AG04449 (cell line): ENCODE measurements at places on chromosomes 12 and 14.

GRCh38 chr12:57098546-57098945 is 9.6 kb downstream of the NAB2 start:
- DNase-seq, result no peak

- no peak for DNase-seq
These were observed 99.6 kb upstream of the KRR1 start for GRCh38 chr12:75611041-75611440.

DNA sequence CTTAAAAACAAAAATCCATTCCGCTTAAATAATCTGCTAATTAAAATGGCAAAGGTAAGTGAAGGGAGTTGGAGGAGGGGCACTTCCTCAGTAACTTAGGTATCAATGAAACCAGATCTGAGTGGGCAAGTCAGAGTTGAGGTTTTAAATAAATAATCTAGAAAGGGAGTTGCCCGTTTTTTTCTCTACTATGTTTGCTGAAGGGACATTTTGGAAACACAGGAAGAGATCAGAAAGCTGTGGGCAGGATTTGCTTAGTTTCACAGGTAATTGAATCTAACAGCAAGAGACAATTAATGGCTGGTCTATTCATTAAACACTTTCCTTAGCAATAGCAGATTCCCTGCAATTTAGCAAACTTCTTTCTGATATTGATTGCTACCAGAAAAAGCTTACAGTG is 186.0 kb upstream of the ABCD2 start:
- DNase-seq, result no peak

DNA sequence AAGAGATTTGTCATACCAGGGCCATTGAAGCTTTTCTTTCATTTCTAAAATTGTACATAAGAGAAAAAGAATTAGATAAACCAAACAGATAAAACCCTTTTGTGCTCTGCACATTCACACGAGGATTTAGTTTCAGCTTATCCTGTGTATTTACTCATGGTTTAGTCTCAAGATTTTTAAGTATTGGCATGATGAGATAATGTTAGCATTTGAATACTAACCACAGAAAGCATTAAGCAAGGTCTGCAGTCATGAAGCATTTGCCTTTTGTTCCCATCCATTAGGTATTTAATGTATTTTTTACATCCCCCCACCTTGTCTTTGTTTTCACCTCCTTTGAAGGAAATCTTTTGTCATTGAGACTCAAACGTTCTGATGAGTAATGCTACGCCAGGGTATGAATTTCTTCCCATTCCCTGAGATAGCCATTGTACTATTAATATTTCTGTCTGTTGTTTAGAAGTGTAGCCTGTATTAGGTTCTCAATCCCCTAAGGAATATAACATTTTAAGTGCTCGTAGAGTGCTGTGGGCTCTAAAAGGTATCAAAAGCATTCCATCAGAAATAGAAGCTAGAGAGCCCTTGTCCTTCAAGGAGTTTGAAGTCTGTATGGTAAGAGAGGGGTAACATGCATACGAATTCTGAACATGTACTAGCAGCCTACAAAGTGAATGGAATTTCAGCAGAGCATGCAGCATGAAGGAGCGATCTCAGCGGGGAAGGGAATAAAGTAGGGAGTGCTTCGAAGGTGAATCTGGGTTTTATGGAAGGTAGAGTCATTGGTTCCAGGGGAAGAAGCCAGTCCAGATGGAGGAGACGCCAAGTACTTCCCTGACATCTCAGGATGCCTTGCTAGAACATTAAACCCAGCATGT is 22.3 kb downstream of the CRADD start:
- DNase-seq, result peak; percentile 64

GRCh38 chr12:26870491-26871419 is 37.8 kb upstream of the ITPR2 start:
- DNase-seq, result peak; percentile 10

- DNase-seq, result no peak
These were observed 117.2 kb upstream of the FZD10 start for GRCh38 chr12:130044991-130045621.

GRCh38 chr12:88860851-88861250 is 280.6 kb upstream of the KITLG start:
- DNase-seq, result no peak

DNA sequence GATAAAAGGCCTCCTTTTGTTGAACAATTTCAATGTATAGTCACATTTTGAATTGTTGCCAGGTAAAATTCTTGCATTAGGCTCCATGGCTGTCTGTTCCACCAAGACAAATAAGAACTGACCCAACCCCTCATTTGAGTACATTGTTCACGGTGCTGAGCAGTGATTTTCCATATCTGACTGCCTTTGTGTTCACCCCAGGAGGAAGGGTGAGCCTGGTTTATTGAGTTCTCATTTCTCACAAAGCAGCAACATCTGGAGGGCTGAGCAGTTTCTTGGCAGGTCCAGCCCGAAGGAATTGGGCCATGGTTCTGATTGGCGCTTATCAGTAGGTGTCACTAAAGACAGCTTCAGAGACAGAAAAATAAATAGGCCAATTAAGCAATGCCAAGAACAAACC is 149.1 kb downstream of the BMP4 start:
- no peak for DNase-seq

- DNase-seq, result no peak
These were observed 79.4 kb downstream of the SETD3 start for GRCh38 chr14:99401211-99401610.

DNA sequence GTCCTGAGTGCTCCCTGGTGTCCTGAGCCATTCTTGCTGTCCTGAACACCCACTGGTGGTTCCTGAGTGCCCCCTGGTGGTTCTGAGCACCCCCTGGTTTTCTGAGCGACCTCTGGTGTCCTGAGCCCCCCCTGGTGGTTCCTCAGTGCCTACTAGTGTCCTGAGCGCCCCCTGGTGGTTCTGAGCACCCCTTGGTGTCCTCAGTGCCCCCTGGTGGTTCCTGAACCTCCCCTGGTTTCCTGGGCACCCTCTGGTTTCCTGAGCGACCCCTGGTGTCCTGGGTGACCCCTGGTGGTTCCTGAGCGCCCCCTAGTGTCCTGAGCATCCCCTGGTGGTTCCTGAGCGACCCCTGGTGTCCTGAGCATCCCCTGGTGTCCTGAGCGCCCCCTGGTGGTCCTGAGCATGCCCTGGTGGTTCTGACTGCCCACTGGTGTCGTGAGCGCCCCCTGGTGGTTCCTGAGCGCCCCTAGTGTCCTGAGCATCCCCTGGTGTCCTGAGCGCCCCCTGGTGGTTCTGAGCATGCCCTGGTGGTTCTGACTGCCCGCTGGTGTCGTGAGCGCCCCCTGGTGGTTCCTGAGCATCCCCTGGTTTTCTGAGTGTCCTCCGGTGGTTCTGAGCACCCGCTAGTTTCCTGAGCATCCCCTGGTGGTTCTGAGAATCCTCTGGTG is 473.1 kb downstream of the TMEM121 start:
- no peak for DNase-seq

- DNase-seq, result no peak
These were observed 6.3 kb upstream of the DICER1 start for GRCh38 chr14:95163666-95164065.

DNA sequence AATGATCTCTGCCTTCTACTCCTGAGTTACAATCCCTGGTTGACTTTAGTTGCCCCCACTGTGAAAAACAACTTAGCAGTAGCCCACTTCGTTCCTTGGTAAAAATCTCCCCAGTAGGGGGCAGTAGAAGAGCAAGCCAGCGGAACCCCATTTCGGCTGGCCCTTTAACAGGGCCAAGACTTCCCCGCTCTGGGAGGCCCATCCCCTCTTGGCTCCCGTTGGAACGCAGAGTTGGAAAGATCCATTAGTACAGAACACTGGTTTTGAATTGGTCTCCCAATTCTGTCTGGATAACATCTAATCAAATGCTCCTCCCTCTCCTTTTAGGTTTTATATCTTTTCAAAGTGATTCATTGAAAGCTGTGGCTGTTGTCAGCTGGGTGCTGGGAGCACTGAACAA is 1133.3 kb downstream of the BCL11B start:
- no peak for DNase-seq

DNA sequence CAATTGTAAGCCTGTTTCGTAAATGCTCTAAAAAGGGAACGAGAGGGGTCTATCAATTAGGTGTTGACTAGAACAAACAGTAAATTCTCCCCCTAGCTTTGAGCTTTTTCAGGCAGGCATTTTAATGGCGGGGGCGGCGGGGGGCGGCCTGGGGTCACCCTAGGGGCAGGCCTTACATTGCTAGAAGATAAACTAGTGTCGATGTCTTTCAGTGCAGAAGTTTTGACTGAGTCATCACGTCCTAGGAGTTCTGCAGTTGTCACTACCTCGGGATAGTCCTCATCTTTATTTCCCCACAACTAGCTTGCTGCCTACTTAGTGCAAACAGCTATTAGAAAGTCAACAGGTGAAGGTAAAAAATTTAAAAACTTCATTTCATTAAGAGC is 1.6 kb downstream of the ATP6V1D start:
- DNase-seq, result no peak

DNA sequence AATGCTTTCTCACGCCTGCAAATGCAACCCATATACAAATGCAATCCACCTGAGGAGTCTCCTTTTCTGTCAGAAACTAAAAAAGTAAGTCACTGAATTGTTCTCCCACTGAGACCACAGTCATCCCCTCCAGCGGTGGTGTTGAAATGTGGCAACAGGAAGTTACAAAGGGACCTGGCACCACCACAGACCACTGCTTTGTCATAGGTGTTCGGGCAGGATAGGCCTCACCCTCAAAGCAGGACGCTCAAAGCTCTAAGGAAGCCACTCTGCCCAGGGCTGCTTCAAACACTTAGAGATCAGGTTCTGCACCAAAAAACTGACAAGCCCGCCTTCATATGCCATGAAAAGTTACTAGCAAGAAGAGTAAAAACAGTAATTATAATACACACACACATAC is 11.3 kb downstream of the PHLDA1 start:
- no peak for DNase-seq

GRCh38 chr14:71187633-71188356 is 280.5 kb downstream of the PCNX1 start:
- no peak for DNase-seq

DNA sequence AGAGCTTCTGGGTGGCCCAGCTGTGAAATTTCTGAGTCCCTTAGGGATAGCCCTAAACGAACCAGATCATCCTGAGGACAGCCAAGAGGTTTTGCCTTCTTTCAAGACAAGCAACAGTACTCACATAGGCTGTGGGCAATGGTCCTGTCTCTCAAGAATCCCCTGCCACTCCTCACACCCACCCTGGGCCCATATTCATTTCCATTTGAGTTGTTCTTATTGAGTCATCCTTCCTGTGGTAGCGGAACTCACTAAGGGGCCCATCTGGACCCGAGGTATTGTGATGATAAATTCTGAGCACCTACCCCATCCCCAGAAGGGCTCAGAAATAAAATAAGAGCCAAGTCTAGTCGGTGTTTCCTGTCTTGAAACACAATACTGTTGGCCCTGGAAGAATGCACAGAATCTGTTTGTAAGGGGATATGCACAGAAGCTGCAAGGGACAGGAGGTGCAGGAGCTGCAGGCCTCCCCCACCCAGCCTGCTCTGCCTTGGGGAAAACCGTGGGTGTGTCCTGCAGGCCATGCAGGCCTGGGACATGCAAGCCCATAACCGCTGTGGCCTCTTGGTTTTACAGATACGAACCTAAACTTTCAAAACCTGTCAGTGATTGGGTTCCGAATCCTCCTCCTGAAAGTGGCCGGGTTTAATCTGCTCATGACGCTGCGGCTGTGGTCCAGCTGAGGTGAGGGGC is 38.9 kb downstream of the DAD1 start:
- DNase-seq, result no peak

- DNase-seq, result no peak
These were observed 3.5 kb upstream of the KLC1 start for GRCh38 chr14:103625356-103626095.

DNA sequence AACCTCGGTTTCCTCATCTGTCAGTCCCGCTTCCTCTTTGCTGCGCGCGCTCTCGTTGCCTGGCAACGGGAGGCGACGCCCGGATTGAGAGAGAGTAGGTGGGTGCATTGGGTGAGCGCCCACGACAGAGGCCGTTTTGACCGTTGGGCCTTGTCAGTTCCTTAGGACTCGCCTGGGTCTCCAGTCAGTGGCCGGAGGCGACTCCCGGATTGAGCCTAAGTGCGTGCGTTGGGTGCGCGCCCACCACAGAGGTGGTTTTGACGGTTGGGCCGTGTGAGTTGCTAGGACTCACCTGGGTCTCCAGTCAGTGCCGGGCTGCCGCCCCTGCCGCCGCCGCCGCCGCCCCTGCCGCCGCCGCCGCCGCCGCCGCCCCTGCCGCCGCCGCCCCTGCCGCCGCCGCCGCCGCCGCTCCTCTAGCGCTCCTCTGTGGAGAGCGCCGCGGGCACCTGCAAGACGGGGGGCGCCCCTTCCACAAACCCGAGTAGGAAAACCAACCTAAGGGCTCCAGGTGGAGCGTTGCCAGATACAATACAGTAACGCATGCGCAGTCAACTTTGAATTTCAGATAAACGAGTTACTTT is 37.2 kb downstream of the APOBEC1 start:
- no peak for DNase-seq

DNA sequence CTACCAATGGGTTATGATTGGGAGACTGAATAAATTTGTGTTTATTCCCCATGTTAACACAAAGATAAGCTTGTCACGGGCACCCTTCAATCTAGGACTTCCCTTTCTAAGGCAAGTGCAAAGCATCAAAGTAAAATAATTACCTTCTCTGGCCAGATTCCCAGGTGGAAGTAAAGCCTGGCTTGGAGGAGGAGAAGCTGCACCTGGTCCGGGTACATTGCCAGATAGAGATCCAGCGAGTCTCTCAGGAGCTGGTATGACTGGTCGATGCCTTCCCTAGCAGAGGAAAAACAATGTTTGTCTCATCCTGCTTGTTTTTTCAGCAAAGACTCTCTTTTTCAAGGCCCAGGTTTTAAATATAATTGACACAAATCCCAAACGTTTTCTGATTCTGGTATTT is 24.9 kb downstream of the FBXO21 start:
- DNase-seq, result no peak

DNA sequence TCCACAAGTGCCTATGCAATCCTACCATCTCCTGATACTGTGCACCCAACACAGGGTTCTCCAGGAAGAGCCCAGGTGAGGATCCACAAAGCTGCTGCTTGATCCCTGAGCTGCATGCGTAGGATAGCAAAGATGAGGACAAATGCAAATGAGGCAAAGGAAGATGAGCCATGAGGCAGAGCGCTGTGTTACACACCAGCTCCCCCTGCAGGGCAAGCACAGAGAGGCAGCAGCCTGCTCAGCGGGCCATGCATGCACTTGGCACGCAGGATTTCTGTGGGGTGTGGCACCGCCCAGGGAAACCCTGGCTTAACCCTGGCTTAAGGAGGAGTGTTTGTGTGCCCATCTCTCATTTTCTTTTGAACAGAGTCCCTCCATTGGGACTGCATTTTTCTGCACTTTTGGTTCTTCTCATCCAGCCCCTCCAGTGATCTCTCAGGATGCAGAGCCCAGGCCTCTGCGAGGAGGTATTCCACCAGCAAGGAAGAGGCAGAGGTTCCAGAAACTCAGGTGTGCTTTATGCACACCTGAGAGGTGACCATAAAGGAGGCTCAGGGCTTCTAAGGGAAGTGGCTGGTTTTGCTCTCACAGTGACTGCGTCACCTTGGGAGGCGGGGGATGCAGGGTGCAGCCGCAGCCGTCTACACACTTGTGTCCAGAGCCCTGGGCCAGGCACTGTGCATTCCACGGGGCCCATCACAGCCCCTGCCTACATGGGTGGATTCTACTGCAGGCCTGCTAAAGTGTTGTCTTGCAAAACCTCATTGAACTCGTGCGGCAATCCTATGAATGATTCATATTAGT is 973.3 kb upstream of the TMEM132C start:
- no peak for DNase-seq
